Activated CD4-positive, alpha-beta T cell treated with anti-CD3 and anti-CD28 coated beads, Interleukin-2, amount 50 U/mL, for 4 hours (primary cell): ENCODE measurements at places on chromosomes 16 and 17.
A peak's percentile ranks its signal among the peaks of the same experiment; 100 is the strongest.

DNA sequence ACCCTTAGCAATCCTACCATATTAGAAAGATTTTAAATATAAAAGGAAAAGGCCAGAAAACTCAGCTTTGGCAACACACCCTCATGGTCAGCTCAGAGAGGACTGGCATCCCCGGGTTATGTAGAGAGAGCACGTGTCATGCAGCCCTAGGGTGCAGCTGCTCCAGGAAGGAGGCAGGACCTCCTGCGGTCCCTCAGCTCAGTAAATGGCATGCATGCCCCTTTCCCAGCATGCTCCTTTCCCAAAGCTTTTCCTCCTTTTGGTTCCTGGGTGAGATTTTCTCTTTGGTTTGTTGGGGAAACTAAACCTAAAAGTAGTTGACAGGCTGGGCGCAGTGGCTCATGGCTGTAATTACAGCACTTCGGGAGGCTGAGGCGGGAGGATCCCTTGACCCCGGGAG, 3.9 kb downstream of the GAN start:
- DNase-seq, result no peak

- peak; percentile 18 for DNase-seq
Observed at GRCh38 chr17:45784741-45785479, 790 bp downstream of the CRHR1 start.

DNA sequence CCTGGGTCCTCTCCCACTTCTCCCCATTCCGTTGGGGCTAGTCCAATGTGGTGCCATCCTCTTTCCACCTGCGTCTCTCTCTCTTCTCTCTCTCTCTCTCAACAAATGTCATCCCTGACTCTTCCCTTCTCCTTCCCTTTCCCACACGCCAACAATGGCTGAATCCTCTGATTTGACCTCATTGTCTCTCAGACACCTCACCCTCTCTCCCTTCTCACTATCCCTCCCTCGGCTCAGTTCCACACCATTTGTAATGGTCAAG, 628 bp upstream of the ZNF18 start:
- no peak for DNase-seq

DNA sequence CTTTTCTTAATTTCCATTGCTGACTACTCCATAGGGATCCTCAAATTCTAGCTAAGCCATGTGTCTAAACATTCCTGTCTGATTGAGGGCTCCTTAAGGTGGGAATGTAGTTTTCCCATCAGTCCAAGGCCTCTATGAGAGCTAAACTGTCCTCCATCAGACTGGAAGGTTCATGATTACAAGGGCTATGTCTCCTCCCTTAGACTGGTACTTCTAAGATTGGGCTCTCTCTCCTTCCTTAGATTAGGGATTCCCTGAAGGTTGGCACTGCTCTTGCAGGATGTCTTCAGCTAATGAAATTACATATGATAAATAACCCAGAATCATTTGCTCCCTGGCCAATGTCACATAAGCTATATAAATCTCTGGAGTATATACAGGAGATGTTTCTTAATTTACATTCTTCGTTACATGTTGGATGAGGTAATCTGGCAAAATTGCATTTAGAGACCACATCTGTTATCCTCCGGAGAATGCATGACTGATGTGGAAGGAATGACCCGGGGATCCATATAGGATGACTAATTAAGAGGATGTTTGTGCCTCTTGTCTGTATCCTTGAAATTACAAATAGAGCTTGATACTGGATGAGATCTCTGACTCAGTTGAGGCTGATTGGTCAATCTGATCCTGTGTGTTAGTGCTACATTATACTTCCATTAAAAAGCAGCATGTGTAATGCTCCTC, 14.2 kb downstream of the B4GALNT2 start:
- no peak for DNase-seq

DNA sequence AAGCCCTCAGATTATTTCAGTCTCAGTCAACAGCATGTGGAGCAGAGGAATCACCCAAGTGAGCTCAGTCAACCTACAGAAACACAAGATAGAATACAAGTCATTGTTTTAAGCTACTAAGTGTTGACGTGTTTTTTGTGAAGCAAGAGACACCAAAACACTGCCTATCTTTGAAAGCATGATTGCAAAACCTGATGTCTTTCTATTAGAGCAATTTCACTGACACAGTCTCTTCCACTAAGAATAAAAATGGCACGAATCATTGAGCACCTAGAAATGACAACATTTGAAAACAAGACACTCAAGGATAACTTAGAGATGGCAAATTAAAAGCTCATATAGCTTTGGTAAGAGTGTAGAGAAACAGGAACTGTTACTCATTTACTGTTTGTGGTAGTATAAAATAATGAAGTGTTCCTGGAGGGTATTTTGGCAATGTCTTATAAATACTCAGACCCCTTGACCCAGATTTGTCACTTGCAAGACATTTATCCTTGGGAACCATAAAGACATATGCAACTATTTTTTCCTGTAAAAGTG, 407.1 kb upstream of the XYLT1 start:
- DNase-seq, result no peak

GRCh38 chr16:89922884-89923639, at the start of gene TUBB3:
TUBB3 (plus strand) TSS chr16:89923342; CDS start chr16:89923402, 60 bp downstream.
- no peak for DNase-seq

DNA sequence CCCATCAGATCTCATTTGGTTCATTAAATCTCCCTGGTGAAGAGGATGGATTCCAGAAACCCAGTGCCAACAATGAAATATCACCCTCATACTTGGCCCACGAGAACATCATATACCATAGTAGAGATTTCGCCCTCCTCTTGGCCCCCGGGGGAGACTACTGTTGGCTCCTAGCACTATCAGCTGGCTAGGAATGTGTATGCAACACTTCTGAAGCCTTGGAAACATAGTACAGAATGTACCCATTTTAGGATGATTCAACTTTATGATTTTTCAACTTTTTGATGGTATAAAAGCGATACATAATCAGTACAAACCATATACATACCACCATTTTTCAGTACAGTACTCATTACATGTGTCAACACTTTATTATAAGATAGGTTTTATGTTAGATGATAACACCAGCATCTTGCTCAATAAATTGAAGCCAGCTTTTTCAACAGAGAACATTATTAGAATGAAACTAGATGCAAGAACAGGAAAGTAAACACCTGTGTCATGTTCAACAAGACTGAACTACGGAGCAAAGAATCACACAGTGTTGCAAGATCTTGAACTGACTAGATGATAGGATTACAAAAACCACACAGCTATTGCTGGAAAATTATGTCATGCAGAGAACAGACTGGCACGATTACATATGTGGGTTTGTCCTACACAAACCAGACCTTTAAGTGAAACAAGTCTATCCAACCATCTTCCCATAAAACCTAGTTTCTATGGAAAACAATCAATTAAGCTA, 17.2 kb downstream of the RSL1D1 start:
- no peak for DNase-seq

DNA sequence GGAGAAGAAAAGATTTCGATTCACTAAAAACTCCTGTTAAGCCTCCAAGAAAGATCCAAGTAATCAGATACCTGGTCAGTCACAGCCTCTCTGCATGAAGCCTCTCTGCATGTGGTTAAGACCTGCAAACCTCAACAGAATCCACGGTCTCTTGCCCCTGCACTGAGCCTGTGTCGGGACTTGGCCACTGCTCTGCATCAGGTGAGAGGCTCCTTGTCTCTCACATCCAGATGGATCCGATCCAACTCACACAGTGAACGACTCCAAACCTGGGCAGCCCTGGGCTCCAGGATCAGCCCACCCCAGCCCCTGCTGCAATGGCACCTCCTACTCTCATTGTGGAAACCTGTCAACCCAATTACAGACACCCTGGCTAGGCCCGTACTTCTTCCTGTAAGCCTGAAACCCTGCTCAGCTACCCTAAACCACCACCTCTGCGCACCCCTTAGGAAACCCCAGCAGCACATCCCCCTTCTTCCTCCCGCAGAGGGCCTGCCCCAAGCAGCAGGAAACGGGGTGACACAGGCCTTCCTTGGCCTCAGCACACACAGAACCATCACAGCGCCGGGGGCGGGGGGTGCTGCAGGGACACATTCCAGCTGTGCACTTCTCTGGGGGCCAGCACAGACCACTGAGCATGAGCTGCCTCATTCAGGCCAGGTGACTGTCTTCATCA, 129.5 kb downstream of the ANKRD11 start:
- DNase-seq, result peak; percentile 58

DNA sequence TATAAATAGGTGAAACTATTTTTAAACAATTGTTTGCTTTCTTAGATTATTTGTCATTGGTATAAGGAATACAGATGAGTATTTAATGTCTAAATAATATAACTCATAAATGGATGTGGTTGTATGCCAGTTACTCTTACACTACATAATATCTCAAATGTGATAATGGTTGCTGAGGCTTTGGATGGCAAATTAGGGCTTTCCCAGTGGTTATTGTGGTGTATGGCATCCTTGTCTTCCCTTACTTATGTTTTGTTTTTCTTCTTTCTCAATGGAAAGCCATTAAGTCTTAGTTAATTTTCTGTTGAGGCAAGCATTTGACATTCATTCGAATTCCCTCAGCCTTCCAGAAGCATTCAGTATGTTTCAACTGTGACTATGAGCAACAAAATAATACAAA, 10.5 kb downstream of the OMG start:
- no peak for DNase-seq

DNA sequence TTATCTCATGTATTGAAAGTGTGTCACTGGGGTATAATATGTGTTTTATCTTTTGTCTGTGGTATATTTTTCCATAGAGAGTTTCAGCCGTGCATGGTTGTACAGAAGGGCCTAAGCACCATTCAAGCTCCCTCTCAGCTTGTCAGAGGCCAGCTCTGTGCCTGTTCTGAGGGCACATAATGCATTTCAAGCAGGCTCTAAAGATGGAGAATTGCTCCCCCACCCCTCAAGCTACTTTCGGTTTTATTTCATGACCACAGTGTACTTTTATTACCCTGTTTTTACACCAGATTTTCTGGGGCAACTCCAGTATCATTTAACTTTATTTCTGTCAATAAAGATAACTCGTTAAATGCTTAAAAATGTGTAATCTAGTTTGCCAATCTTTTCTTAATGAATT, 131.7 kb downstream of the SHISA6 start:
- DNase-seq, result no peak

DNA sequence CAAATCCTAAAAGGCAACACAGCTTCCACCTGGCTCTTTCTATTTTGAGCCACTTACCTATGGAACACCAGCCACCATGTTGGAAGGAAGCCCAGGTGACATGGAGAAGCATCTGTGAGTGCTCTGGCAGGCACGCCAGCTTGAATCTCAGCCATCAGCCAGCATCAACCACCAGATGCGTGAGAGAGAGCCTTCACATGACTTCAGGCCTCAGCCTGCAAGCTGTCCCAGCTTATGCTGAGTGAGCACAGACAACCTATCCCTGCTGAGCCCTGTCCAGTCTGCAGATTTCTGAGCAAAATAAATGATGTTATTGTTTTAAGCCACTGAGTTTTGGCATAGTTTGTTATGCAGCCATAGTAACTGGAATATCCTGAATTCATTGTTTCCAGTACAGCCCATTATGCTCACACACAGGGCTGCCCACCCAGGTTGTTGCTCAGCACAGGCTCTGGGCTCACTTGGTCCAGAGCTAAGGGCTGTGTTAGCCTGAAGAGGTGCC, 35.1 kb downstream of the TMEM238L start:
- no peak for DNase-seq

DNA sequence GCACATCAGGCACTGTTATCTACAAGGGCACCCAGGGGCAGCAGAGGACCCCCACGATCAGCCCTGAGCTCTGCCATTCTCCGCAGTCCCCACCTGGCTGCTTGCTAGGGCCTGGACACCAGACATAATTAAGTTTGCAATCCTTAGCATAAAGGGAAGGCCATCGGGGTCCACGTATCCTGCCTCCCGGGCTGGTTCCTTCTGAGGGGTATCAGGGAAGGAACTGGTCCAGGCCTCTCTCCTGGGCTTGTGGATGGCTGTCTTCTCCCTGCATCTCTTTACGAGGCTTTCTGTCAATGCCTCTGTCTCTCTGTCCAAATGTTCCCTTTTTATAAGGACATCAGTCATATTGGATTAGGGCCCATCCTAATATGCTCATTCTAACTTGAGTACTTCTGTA, 77.8 kb downstream of the CYLD start:
- DNase-seq, result no peak

DNA sequence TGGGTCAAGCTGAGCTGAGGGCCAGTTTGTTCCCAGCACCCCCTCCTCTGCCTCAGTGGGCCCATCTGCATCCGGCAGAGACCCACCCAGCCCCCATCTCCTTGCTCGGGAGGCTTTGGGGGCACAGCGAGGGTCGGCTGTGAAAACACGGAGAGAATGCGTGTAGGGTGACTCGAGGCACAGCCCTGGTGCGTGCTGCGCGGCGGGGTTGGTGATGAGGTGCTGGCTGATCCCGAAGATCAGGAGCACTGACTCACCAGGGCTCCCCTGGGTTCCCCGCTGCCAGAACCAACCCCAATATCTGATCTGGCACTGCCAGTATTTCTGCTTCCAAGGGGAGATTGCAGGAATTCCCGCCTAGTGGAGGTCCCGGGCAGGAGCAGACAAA, 7.5 kb upstream of the KRT17 start:
- DNase-seq, result no peak

DNA sequence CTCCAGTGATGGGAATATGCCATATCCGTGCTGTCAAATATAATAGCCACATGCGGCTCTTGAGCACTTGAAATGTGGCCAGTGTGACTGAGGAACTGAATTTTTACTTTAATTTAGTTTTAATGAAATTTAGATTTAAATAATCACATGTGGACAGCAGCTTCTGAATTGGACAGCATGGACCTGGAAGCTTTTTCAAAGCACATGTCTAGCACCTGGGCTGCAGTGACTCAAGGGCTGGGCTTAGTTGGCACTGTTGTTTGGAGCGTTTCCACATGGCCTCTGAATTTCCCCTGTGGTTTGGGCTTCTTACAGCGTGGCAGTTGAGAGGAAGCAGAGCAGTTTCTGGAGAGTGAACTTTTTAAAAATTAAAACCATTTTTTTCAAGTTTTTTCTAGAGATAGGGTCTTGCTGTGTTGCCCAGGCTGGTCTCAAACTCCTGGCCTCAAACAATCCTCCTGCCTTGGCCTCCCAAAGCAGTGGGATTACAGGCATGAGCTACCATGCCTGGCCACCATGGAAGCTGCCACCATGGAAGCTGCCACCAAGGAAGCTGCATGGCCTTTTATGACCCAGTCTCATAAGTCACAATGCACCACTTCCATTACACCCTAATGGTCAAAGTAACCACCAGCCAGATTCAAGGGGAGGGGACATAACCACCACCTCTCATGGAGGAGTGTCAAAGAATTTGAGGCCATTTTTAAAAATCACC, 6.7 kb upstream of the TOB1 start:
- DNase-seq, result peak; percentile 55

DNA sequence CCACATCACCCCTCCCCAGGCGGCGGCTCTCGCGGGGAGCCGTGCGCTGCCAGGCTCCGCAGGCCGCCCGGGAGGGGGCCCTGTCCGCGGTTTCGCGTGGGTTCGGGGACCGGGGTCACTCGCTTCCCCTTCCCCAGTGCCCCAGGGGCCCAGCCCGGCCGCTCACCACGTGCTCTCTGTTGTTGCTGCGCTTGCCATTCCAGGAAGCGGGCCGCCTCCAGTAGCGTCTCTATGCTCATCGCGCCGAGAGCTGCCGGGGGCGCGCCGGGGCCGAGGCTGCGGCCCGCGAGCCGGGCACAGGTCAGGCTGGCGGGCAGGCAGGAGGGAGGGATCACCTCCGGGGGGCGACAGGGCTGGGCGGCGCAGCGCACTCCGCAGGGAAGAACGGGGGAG, 390 bp downstream of the MNT start:
- DNase-seq, result peak; percentile 53
